ENCODE measurements at places on chromosomes 16 and 17.

GRCh38 chr16:57890752-57891111 is 80.2 kb downstream of the CNGB1 start:
- no peak for DNase-seq

- no peak for DNase-seq
These were observed 82.3 kb upstream of the CIBAR2 start for GRCh38 chr16:85194307-85195270.

DNA sequence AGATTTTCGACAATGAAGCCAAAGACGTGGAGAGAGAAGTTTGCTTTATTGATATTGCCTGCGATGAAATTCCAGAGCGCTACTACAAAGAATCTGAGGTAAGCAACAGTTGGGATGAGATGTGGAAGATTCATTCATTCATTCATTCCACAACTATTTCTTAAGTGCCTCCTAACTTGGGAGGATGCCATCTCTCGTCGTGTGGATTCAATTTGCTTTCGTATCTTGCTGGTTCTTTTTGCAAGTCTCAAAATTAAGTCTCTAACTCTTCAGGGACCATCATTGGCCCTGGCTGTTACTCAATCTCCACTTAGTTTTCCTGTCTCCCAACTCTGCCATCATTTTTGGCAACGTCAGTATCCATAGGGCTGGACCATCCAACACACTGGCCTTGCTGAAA is 85.6 kb upstream of the NOL11 start:
- DNase-seq = no peak

DNA sequence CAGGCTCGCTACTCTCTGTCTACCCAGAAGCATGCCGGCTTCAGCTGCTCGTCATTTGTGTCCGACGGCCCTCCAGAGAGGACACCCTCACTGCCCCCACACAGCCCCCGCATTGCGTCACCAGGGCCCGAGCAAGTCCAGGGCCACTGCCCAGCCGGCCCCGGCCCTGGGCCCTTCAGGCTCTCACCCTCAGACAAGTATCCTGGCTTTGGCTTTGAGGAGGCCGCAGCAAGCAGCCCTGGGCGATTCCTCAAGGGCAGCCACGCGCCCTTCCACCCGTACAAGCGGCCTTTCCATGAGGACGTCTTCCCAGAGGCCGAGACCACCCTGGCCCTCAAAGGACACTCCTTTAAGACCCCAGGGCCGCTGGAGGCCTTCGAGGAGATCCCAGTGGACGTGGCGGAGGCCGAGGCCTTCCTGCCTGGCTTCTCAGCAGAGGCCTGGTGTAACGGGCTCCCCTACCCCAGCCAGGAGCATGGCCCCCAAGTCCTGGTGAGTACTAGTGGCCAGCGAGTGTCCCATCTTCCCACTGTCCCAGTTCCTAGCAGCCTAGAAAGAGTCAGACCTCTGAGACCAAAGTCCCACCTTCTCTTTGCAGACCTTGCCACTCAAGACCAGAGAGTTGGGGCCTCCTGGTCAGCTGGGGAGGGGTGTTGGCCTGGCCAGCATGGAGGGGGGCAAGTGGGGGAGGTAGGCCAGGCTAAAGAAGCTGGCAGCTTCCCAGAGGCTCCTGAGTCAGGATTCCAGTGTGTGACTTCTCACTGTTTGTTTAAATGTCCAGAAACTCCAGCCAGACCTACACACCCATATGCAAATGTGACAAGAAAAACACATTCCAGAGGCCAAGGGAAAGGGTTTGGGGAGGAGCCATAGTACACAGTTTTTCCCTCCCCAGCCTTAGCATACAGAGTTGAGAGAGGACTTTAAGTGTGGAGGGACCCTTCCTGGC is 18.6 kb downstream of the FOXN1 start:
- no peak for DNase-seq

GRCh38 chr17:66304304-66305174 is 2.1 kb downstream of the PRKCA start:
- DNase-seq = peak; percentile 42

- no peak for DNase-seq
These were observed 80.6 kb upstream of the SALL1 start for GRCh38 chr16:51231702-51232101.

DNA sequence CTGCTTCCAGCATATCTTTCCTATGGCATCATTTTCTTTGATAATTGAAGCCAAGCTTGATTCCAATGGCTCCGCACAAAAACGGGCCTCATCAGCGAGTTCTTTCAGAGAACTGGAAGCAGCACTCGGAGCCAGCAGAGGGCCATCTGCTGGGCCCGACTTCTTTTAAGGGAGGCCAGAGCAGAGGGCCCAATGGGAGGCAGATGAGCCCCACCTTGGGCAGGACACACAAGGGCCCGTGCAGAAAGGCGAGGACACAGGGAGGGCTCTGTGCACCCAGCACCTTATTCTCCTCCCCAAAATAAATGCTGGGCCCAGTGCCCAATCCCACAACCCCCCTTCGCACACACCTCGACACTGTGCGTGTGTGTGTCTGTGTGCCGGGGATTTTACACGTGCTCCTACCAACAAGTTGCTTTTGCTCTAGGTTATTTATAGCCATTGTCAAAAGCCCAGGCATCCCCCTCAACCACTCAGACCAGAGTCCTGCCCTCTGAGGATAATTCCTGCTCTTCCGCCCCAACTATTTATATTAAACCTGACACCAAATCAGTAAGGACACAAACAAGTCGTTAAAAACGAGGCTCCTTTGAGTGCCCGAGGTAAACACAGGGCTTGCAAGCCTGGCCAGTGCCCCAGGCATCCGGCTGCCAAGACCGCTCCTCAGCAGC is 6.8 kb downstream of the AXIN2 start:
- no peak for DNase-seq

DNA sequence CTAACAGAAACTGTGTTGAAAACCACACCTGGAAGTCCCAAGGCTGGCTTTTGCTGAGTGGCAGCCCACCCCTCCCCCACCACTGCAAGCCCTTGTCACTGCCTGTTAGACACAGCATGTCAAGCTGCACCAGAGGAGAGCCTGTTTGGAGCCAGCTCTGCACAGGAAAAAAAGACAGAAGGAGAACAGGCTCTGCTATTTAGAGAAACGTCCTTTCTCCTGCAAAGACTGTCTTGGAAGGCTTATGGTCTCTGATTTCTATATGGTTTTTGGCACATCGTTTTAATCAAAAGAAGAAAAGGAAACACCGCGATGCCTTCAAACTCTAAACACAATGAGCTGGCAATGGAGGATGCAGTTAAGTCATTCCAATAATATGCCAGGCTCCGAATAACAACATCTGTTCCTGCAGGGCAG is 275.5 kb downstream of the MAP2K4 start:
- DNase-seq = no peak

DNA sequence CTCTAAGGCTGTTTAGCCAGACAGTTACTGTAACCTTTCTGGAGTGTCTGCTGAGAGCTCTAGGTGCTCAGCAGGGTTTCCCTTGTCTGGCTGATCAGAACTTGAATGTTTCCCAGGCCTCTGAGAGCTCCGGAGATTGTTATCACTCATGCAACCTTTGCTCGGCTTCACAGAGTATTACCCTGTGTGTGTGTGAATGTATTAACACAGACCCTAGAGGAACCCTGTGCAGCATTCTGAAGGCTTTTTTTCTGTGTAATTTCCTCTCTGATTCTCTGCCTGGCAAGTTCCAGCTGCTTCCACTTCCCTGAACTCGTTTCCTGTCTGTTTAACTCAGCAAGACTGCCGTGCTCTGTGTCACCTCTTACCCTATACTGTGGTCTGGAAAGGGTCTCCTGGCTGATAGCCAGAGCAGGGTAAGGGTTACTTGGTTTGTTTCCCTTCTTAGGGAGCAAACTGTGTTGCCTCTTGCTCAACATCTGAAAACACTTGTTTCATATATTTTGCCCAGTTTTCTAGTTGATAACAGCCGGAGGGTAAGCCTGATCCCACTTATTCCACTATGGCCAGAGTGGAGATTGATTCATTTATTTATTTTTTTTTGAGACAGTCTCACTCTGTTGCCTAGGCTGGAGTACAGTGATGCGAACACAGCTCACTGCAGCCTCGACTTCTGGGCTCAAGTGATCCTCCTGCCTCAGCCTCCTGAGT is 21.7 kb downstream of the PRMT7 start:
- no peak for DNase-seq

- no peak for DNase-seq
These were observed 17.6 kb upstream of the ABR start for GRCh38 chr17:1197379-1197778.

- no peak for DNase-seq
These were observed 34.0 kb downstream of the HS3ST3B1 start for GRCh38 chr17:14334919-14335318.

DNA sequence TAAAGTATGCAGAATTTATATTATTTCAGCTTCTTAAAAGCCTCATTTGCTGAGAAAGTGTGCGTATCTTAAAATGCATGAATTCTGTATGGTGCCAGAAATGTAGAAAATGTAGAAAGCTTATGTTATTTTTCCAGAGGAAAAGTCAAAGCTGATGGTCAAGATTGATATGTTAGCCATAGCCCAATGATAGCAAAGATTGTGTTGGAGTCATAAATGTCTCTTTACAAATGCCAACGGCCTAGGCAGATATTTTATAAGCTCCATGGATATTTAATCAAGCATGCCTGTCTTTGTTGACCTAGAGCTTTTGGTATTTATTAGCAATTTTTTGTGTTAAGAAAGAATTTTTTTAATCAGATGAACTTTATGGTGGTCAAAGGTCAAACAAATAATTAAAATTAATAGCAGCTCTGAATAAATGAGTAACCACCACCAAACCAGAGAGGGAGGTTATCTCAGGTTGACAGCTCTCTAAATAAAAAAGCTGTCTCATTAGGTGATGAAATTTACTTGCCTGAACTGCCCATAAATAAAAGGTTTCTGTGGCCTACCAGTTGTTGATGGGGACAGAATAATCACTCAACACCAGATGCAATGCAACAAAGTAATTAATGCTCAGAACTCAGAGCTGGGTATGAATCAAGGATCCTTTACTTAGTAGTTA is 28.5 kb downstream of the CLEC3A start:
- DNase-seq = no peak

DNA sequence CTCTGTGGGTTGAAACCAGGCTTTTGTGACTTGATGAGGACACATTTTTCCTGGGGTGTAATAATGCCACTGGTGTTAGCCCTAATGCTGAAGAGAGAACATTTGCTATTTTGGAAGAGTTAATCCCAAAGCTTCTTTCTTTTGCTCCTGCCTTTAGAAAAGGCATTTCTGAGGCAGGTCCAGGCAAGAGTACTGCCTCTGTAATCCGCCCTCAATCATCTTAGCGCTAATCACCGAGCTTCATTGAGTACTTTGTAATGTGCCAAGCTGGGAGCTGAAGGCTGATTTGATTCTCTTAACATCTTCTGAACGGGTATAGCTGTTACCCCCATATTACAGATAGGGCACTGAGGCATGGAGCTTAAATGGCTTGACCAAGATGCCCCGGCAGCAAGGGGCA is 60.3 kb downstream of the AKAP1 start:
- DNase-seq = no peak

- no peak for DNase-seq
These were observed 80.4 kb upstream of the ERCC4 start for GRCh38 chr16:13839577-13839976.

- no peak for DNase-seq
These were observed 64.1 kb downstream of the SPACA3 start for GRCh38 chr17:33055746-33056145.

GRCh38 chr17:75110234-75110937 is 617 bp downstream of the ARMC7 start:
- no peak for DNase-seq

DNA sequence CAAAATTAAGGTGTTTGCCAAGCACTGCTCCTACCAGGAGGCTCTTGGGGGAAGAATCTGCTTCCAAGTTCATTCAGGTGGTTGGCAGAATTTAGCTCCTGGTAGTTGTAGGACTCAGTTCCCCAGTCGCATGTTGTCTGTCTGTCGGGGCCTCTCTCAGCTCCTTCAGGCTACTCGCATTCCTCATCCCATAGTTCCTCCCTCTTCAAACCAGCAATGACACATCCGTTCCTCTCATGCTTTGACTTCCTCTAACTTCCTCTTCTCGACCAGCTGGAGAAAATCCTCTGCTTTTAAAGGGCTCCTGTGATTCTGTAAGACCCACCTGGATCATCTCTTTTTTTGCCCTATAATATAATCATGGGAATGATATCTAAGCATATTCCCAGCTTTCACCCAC is 108.1 kb downstream of the PMP22 start:
- DNase-seq = no peak

- DNase-seq = peak; percentile 22
These were observed 629 bp downstream of the GEMIN4 start for GRCh38 chr17:751269-752001.

- no peak for DNase-seq
These were observed 191.0 kb downstream of the IRF8 start for GRCh38 chr16:86089991-86090390.

DNA sequence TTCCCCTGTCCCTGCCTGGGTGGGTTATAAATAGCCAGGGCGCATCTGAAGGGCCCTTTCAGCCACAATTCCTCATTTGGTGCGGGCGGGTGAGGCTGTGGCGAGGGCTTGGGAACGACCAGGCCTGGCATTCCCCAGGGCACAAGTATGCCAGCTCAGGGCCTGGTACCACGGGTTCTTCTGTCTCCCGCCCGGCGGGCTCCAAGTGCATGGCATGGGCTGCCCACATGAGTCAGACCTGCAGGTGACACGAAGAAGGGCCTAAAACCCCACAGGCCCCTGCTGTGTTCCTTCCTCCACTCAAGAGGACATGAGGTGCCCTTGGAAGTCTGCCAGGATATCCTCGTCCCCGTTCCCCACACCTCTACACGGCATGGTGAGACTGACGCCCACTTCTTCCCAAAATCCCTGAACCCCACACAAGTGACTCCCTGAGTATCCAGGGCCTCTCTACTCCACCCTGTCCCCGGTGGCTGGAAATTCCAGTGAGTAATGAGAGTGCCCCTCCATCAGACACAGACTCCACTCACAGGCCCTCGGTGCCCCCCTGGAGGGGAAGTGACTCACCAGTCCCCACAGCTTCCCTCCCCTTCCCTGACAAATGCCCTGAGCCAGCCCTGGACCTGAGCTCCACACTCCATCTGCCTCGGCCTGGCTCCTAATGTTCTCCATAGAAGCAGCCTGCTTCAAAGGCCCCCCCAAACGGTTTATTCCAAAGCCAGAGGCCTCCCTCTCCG is 68.8 kb downstream of the ABR start:
- DNase-seq = no peak
